A673 (cell line): ENCODE measurements at places on chromosomes 3 and 15. TPM values are rescaled to one million over a fixed set of nuclear protein-coding genes. Genes with fewer than 3 reads are reported as not detected.

- no peak for DNase-seq
Observed at GRCh38 chr3:25291481-25291905, 136.6 kb upstream of the RARB start.

DNA sequence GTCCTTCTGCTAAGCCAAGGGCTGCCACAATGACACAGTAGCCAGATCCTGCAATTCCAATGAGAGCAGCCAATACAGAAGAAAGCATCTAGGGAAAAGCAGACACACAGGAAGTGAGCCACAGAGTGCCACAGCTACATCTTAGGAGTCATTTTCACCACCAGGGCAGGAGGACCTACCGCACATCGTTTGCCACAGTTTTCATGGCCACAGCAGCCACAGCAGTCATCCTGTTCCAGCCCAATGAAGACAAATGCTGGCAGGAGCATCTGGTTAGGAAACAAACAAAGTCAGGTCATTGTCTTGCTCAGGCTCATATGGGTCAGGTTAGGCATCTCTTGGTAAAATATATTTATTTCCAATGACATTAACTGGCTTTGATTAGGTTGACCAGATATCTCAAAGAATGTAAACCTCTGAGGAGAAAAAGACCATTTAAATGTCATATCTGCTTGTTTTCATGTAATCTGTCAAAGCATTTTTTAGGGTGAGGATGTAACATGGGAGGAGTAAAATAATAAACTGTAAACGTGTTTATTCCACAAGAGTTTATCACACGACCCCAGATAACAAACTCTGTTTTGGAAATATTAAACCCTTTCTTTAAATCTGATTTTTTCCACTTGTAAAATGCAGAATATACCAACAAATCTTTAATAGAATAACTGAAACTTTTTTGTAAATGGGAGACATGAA lies 1.8 kb downstream of the TM4SF1 start:
- no peak for DNase-seq

RTP1 gene
- not detected in 2 replicates for total RNA-seq

- no peak for DNase-seq
Observed at GRCh38 chr15:65945616-65946015, 76.3 kb downstream of the RAB11A start.

DNA sequence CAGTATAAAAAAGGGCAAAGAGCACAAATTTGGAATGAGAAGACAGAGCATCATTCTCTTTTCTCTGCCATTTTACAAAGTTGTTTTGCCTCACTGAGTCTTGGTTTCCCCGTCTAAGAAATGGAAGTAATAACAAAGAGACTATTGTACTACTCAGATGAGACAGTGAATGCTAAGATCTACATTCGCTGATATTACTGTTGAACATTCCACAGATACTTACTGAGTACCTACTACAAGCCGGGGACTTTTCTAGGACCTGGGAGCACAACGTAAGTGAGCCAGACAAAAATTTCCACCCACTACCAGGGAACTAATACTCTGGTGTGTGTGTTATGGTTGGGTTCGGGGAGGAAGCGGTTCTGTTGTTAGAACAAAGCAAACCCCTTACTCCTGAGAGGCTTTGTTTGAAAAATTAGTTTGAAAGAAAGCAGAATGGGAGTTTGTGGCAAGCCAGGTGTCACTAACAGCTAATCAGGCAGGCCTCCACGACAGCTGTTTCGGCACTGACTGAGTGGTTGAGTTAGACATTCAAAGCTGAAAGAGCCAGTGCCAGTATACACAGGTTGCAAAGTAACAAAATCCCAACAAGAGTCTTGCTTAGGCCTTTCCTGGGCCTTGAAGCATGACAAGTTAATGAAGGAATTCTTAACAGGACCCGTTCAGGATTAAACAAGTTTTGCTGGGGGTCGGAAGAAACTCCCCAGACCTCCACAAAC lies 458.3 kb downstream of the EDEM1 start:
- no peak for DNase-seq
